Stimulated activated CD4-positive, alpha-beta T cell treated with anti-CD3 and anti-CD28 coated beads, Interleukin-1b, Interleukin-23, amount 100 ng/mL, for 24 hours (primary cell): ENCODE measurements at places on chromosomes 2 and 18.

- peak; percentile 16 for DNase-seq
These were observed 1.4 kb upstream of the YES1 start for GRCh38 chr18:813172-814071.

GRCh38 chr2:223235986-223236385, 184.0 kb downstream of the KCNE4 start:
- DNase-seq: no peak

DNA sequence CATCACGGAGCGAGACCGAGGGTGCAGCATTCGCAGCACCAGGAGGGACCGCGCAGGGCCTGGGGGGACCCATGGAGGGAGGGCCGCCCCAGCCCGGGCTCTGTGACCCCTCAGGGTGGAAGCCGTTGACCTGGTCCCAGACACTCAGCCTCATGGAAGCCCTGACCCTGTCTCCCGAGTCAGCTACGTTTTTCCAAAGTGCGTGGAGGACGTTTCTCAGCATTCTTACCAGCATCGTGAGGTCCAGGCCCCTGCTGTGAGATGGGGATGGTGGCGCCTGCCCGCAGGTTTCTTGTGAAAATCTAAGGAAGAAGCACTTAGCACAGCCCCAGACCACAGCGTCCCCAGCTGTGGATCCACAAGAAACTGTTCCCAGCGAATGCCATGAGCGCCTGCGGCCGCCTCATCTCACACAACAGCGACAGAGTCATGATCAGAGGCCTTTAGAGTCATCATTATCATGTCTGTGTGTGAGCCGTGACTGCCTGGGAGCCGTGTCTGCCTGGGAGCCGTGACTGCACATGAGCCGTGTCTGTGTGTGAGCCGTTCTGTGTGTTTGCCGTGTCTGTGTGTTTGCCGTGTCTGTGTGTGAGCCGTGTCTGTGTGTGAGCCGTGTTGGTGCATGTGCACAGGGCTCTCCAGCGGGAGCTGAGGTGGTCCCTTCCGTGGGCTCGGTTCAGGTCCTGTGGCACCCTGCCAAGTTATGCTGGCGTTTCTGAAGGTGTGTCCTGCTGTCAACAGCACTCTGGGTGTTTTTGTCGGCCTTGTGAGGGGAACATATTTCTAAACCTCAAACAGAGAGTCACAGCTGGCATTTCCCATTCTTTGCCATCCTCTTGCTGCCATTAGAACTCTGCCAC, 49.2 kb upstream of the KCNG2 start:
- no peak for DNase-seq

DNA sequence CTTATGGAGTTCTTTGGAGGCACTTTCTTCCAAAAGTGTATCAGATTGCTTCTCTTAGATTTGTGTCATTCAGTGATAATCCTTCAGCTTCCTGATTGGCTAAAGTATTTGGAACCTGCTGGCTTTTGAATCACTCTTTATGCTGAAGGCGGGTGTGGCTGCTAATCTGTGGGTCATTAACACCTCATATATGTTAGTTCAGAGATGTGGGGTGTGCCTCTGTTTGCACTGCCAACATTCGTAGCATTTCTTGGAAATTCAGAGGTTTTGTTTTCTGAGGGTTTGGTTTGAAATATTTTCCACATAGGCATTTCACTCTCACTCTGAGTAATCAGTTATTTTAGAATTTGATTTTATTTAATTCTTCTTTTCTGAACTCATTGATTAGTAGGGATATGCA, 1604.4 kb upstream of the ACVR2A start:
- no peak for DNase-seq

DNA sequence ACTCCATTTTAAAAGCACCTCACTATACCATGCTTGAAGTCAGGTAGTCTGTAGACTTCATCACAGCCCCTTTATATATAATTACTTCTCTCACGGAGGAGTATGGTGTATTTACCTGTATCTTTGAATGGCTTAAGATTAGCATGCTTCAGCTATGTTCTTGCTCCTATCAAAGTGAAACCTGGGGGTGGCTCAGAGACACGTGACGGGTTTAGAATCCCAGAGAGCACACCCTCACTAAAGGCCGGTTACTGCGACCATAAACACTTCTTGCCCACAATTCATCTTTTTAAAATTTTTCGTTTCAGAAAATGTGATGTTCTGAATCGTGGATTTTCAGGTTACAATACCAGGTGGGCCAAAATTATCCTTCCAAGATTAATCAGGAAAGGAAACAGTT, 3.6 kb downstream of the IAH1 start:
- DNase-seq: no peak

DNA sequence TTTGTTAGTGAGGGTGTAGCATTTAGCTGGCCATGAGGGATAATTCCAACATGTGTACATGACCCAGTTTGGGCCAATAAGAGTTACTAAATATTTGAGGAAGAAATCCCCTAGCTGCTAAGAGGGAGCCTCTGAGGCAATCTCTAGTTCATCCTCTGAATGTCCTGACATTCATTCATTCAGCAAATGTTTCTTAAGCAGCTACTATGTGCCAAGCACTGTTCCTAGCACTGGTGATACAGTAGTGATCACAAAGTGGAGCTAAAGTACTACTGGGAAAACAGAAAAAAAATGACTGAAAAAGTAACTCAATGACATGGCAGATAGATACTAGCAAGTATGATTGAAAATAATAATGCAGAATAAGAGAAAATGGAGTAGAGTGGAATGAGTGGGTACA, 79.8 kb upstream of the PID1 start:
- DNase-seq: no peak

- no peak for DNase-seq
These were observed 37.0 kb downstream of the CTIF start for GRCh38 chr18:48575658-48576456.

DNA sequence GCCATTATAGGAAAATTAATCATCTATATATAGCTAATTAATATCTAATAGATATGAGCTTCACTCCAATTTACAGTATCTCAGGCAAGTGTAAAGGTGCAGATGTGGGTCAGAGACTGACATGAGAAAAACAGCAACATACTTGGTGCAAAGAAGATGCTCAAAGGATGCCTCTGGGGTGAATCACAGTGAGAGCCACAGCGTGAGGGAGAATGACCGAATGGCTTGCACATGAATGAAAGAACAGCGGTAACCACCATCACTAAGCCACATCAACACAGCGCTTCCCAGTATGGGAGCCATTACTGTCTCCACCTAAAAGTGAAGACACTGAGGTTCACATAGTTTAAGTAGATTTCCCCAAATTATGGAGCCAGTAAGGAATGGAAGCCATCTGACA, 423.4 kb upstream of the ID2 start:
- DNase-seq: no peak

DNA sequence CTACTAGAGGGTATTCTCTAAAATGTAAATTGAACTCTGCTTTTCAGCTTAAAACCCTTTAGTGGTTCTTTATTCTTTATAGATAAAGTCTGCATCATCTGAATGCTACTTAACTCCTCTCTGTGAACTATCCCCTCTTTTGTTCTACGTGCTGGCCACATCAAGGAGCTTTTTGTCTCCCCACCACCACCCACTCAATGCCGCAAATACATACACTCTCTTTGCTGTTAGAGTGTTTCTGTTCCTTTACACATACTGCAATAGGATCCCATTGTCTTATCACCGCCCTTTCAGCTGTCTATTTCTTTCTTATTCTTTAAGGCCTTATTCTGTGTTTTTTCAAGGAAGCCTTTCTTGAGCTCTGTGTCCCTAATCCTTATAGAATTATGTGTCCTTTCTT, 83.3 kb downstream of the EML4 start:
- DNase-seq: no peak

DNA sequence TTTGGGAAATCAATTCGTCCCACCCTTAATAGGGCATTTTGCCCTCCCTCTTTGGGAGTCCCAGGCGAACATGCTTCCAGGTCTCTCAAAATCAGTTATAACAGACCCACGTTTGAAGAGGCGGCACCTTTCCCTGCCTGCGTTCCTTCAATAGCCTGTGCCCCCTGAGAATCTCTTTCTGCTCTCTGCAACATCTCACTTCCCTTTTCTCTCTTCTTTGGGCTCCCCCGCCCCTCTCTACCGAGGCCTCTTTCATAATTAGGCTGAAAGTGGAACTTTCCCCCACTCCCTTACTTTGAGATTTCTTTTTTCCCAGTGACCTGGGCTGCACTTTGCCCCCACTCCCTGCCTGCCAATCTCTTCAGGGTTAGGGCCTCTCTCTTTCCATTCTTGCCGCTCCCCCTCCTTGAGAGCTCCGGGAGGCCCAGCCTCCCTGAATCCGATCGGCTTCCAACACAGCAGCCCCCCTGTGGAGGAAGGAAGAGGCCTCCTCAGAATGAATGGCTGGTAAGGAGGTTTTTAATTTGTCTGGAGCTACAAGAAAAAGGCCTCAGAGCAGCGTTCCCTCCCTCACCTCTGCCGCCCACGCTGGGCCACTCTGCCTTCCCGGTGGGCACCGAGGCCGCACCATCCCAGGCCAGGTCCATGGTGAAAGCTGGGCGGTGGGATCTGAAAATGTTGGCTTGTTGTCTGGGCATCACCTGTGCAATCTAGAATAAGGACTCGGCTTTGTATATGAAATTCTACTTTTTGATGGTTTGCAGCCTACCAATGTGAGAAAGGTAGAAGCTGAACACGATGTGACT, 162.6 kb upstream of the SIX3 start:
- DNase-seq: no peak

GRCh38 chr2:11669454-11670291, at the start of gene NTSR2:
TSS of gene NTSR2 (minus strand) at chr2:11670195. CDS start at chr2:11670129, 66 bp downstream.
- DNase-seq: peak; percentile 9

GRCh38 chr2:216385478-216385877, 13.2 kb upstream of the MARCHF4 start:
- no peak for DNase-seq

DNA sequence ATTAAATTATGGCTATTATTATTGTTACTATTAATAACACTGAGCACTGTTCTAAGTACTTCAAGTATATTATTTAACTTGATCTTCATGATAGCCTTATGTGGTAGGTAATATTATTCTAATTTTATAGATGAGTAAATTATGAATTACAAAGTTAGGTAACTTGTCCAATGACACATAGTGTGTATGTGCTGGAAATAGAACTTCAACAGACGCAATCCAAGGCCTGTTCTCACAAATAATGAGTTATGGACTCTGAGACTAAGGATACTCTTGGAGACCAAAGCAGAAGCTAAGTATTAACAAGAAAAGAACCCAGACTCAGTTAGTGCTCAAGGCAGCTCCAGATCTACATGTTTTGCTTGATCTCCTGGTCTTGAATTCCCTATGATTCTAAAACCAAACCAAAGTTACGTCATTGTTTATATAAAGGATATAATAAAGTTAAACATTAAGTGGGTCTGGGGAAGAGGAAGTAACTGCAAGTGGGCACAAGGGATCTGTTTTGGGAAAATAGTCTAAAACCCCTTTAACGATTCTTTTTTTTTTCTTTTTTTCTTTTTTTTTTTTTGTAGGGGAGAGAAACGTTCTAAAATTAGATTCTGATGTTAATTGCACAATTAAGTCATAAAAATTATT, 211.3 kb downstream of the ERBB4 start:
- DNase-seq: no peak

GRCh38 chr18:65415098-65415497, 335.7 kb upstream of the CDH7 start:
- no peak for DNase-seq

DNA sequence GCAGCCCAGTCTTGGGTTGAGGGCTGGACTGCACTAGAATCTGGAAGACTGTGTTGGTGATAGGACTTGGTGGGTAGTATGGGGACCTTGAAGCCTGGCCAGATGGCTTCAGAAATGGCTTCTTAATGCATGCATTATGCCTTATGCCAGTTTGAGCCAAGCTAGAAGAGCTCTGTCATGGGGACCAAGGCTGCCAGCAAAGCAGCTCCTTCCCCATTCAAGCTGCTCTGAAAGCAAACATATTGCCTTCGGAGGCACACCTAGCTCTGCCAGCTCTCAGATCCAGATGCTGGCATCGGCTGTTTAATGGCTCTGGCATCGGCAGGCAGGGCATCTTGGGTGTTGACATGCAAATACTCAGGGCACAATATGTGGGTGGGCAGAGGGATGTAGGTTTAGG, 59.0 kb upstream of the IGFBP5 start:
- no peak for DNase-seq

DNA sequence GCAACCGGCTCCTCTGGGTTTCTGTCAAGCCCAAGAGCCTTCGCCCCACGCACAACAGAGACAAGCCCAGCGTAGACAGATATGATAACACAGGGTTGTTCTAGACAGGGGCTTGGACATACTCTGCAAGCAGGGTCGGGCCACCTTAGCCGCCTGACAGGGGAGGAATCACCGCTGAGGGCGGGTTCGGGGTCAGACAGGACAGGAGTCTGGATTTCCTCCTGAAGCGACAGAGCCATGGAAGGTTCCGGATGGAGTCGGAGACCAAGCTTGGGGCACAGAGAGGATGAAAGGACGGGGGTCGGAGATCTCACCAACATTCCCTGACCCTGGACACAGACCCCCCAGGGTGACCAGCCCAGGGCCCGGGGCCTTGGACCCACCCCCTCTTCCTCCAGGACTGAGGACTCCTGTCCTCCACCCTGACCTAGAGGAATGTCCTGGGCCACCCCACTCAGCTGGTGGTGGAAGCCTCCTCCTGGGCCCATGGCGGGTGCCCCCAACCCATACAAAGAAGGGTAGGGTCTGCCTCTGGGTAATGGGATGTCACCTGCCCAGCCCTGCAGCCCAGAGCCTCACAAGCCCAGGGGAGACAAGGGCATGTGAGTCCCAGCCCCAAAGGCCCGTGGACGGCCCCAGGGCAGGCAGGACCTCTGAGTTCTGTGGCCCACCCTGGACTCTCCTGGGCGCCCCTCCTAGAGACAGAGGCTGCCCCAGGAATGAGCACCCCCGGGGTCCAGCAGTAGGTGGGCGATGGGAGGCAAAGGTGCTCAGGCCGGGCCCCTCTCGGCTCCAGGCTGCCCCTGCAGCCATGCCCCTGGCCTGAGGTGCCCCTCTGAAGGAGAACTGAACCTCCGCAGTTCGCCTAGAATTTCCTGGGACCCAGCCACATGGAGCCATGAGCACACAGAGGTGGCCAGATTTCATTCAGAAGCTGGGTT, 44.1 kb upstream of the GPC1 start:
- DNase-seq: no peak

GRCh38 chr18:50231621-50232020, 34.7 kb downstream of the CFAP53 start:
- DNase-seq: no peak

DNA sequence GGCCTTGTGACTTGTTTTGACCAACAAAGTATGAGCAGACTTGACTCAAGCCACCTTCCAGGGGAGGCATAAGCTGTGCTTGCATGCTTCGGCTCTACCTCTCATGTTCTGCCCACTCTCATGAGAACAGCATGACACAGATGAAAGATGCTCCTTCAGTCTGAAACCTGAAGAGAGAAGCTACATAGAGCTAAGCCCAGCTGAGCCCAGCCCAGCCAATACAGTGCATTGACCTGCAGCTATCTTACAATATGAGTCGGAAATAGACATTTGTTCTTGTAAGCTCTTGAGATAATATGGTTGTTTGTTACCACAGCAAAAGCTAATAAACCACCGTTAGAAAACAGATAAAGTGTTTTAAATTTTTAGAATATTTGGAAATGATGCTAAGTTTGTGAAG, 426.7 kb upstream of the PKDCC start:
- DNase-seq: no peak

GRCh38 chr2:10901160-10901939, 10.4 kb upstream of the KCNF1 start:
- DNase-seq: no peak

GRCh38 chr2:182822733-182823132, 43.7 kb downstream of the FRZB start:
- no peak for DNase-seq

- no peak for DNase-seq
These were observed 68.7 kb downstream of the RHBDD1 start for GRCh38 chr2:226904592-226904991.

GRCh38 chr2:207953354-207953753, 72.0 kb downstream of the PLEKHM3 start:
- DNase-seq: no peak
